ENCODE measurements at places on chromosomes 6 and 20.

DNA sequence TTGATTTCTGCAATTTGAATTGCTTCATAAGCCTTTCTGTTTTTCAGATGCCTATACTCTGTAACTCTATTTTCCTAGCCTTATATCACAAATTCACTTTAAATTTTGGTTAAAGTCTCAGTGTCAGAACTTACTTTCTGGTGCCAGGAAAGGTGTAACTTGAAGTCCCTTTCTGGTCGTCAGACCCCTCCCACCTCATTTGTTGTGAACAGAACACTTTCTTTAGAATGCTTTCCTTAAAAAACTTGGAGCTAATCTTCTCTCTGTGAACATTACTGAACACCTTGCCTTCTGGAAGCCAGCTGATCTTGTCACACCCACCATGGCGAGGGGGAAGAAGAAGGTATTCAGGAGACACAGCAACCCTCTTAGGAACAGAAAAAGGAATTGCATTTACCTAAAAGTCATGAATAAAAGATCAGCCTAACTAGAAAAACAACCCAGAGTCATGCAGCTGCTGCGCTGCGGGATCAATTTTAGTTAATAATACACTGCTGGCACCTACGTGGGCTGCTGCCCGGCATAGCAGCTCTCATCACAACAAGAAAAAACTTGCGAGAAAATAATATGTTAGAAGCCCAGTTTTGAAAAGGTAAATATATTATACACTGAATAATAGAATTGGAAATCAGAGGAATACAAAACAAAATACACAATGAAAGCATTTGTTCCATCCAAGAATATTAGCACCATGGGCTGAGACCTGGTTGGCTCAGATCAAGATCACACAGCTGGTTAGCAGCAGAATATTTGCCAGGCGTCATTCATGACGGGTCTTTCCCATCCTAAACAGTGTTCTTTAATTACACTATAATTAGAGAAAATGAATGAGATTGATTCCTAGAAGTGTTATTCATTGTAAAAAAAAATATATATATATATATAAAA is 5.8 kb upstream of the FAM217A start:
- peak; percentile 26 for DNase-seq

GRCh38 chr6:91976797-91977196 is 1389.9 kb upstream of the MAP3K7 start:
- DNase-seq = no peak

DNA sequence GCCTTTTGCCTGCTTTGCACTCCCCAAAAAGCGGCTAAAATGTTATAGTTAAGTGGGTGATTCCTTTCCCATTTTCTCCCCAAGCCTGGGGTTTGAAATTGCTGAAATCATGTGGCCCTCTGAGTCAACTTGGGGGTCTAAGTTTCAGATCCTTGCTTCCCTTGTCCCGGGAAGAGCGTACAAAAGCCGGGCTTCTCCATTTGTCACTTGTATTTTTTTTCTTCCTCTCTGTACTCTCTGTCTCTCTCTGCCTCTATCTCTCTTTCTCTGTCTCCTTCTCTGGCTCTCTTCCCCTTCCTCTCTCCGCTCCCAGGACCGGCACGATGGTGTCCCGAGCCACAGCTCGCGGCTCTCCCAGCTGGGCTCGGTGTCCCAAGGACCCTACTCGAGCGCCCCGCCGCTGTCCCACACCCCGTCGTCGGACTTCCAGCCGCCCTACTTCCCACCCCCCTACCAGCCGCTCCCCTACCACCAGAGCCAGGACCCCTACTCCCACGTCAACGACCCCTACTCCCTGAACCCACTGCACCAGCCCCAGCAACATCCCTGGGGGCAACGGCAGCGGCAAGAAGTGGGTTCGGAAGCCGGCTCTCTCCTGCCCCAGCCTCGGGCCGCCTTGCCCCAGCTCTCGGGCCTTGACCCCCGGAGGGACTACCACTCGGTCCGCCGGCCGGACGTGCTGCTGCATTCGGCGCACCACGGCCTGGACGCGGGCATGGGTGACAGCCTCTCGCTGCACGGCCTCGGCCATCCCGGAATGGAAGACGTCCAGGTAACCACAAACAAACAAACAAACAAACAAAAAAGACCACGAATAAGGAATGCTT is 4.6 kb downstream of the TFAP2B start:
- DNase-seq = no peak

DNA sequence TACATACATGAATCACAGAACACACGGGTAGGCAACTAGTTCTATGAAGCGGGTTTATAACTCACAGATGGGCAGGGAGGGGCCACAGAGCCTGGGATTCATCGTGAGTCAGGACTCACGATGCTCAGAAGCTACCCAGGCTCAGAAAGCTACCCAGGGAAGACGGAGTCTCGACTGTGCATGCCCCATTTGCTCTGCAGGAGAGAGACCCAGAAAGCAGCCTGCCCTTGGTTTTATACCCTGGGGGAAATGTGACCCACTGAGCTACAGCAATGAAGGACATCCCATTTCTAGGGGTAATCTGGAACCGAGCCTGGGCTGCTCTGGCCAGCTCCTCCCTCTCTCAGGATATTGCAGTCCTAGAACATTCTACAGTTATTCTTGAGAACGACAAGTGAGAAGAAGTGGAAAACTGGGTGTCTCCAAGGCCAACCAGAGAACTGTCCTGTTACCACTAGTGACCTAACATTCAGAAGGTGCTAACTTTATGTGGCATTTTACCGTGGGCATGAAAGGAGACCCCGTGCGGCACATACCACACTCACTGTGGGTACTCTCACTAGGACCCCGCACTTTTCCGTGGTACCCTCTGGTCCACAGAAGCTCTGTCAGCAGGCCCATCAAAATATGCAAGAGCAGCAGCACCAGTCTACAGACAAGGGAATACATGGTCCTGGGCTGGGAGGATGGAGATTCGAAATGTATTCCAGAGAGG is 201.9 kb upstream of the PMEPA1 start:
- no peak for DNase-seq

DNA sequence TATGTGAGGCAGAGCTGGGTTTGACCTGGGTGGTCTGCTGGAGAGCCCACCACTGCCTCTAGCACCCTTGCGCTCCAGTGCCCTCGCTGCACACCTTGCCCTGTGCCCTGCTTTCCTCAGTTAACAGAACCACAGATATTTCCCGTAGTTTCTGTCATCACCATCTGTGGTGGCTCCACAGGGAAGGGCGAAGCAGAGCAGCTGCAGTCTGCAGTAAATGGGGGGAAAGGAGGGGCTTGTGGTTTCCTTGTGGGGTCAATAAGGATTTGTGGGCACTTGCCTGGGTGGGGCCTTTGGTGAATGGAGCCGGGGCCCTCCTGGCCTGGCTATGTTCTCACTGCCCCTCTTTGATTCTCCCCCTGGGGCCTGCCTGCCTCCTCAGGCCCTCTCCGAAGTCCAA is 21.2 kb upstream of the CCDC167 start:
- no peak for DNase-seq

- no peak for DNase-seq
Observed at GRCh38 chr6:160256445-160256844, 2.2 kb downstream of the SLC22A2 start.

GRCh38 chr20:32511358-32512046 is 73.6 kb downstream of the NOL4L start:
- DNase-seq = no peak

- no peak for DNase-seq
Observed at GRCh38 chr6:82245376-82245775, 2.2 kb downstream of the IBTK start.

DNA sequence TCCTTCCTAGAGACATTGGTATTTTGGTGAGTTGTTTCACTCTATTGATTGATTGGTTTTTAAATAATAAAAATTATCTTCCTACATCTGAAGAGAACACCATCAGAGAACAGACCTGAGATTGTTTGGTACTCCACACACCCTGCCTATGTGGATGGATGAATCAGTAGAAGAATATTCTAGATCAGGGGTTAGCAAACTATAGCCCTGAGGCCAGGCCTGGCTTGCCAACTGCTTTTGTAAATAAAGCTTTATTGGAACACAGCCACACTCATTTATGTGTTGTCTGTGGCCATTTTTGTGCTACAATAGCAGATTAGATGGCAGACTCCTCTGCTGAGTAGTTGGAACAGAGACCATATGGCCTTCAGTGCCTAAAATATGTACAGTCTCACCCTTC is 139.6 kb upstream of the INSM1 start:
- no peak for DNase-seq

DNA sequence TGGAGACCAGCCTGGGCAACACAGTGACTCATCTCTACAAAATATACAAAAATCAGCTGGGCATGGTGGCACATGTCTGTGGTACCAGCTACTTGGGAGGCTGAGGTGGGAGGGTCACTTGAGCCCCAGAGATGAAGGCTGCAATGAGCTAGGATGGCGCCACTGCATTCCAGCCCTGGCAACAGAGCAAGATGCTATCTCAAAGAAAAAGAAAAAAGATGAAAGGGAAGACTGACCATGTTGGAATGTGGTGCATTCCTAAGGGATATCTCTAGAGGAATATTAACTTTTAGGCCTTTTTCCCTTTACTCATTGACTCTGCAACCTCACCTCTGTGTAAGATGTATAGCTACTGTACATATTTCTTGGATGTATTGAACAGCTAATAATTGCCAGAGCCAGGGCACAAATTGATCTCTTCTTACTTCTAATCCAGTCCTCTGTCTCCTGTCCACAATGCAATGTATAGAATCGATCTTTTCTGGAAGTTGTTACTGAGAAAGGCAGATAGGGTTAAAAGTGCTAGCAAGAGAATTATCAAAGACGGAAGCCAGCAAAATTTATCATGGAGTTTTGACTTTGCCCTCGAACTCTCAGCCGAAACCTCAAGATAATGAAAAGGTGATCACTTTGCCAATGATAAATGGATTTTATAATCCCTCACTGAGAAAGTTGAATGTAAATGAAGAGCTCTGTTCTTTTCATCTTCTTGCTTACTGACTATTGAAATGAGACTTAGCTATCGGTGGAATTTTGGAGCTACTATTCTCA is 46.3 kb downstream of the GCNT2 start:
- DNase-seq = no peak

GRCh38 chr6:5279891-5280338 is 18.6 kb downstream of the FARS2 start:
- DNase-seq = no peak

GRCh38 chr6:147724454-147724853 is 216.0 kb downstream of the SAMD5 start:
- DNase-seq = no peak

DNA sequence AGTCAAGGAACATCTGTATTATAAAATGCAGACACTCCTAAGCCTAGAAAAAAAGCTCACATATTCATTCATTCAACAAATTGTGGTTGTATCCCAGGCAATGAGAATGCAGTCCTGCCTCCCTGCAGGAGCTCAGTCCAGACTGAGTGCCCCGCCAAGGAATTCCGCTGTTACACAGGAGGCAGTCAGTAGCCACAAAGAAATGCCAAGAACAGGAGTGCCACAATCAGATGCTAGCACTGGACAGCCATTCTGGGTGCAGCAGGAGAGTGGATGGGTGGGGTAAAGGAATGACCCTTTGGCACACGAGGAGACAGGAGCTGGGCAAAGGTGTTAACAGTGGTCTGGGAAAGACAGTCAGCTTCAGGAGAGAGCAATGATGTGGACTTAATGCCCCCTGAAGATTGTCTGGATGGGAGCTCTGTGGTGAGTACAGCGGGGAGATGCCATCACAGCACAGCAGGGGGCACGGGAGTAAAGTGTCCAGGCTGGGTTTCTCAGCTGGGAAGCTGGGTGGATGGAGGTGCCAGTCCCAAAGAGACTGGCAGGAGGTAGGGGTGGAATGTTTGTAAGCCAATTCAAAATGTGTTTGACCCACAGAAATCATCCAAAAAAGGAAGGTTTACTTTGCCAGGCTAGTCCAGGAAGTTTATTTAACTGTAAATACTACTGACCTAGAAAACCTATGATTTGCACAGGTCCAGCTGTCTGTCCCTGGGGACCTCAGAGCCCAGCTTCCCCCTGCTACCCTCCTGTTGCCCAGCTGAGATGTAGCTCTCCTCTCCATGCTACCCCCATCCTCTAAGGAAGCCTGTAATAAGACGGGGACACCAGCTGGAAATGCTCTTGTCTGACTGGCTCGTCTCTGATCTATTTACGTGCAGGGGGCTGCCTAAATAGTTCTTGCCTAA is 84.1 kb downstream of the SLC23A2 start:
- DNase-seq = no peak

DNA sequence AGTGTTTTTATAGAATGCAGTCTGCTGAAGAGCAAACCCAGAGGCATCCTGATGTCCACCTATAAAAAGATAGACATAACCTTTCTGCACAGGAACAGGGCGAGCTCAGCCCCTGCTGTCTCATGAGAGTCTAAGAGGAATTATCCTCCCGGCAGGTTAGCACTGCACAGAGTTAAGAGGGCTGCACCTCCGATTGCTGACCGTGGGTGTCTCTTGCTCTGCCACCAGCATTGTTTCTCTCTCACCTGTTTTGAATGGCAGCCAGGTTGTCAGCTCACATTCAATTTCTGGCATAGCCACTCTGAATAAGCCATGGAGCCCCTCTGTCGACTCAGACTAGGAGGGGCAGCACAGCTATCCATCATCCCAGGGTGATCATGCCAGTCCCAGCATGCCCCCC is 211.2 kb downstream of the PHACTR1 start:
- DNase-seq = no peak

DNA sequence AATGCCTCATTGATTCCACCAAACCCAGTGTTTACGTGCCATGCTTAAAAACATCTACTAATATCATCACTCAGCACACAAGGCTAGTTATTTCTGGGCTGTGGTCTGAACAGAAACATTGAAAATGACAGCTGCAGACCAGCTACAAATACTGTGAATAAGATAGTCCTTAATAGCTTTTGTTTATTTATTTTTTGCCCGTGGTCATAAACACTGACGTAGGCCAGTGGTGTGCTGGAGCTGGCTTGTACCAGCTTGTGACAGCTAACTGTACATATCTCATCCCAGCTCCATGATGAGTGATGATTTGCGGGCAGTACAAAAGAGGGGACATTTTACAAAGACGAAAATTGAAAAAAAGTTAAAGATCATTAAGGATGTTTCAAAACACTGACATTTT is 1057.0 kb downstream of the EPHA7 start:
- DNase-seq = no peak

- peak; percentile 86 for DNase-seq
Observed at GRCh38 chr6:160766989-160767646, 65.1 kb downstream of the PLG start.

- DNase-seq = peak; percentile 61
Observed at GRCh38 chr20:760751-761417, 7.4 kb downstream of the SLC52A3 start.

GRCh38 chr20:38674092-38674764 is 50.1 kb upstream of the SLC32A1 start:
- DNase-seq = peak; percentile 96

GRCh38 chr6:126516411-126516810 is 176.5 kb downstream of the CENPW start:
- no peak for DNase-seq

All from kidney (tissue), 22 donors.